ENCODE measurements at places on chromosomes 1 and 21.

DNA sequence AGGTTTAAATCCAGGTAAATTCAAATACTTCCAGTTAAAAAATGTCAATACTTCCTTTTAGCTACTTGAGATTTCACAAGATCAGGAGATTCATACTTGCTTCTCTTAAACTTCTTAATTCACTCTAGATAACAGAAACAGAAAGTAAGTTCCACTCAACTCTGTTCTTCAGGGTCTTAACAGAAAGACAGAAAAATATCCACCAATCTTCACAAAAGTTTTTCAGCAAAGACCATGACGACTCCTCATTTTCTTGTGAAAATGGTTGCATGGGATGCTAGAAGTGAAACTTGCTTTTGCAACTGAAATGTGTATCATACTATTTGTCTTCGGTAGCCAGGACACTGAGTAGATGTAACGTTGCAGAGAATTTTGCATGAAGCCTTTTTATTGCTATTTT, 12.3 kb upstream of the LRRC8C start:
- DNase-seq, result no peak

DNA sequence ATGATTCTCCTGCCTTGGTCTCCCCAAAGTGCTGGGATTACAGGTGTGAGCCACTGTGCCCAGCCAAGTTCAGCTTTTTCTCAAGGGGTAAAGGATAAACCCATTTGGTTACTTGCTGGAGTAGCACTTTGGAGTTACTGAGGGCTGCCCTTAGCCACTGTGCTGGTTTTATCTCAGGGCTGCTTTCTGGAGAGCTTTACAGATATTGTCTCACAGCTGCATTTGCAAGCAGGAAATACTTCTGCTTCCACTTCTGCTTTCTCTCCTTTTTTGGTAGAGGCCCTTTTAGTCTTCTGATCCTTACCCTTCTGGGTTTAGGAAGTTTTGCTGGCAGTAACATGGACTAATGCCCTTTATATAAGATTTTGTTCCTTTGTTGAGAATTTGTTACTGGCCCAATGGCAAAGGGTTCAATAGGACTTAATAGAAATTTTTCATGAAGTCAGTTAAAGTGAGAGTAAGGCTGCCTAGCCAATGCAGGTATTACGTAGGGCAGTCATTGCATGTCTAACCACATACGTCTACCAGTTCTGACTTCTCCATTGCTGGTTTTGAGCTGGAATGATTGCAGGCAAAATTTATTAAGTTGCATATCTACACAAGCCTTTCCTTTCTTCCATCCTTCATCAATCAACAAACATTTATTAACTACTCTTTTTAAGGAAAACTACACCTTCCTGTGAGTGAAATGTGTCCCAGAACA, 24.4 kb downstream of the CAP1 start:
- no peak for DNase-seq

DNA sequence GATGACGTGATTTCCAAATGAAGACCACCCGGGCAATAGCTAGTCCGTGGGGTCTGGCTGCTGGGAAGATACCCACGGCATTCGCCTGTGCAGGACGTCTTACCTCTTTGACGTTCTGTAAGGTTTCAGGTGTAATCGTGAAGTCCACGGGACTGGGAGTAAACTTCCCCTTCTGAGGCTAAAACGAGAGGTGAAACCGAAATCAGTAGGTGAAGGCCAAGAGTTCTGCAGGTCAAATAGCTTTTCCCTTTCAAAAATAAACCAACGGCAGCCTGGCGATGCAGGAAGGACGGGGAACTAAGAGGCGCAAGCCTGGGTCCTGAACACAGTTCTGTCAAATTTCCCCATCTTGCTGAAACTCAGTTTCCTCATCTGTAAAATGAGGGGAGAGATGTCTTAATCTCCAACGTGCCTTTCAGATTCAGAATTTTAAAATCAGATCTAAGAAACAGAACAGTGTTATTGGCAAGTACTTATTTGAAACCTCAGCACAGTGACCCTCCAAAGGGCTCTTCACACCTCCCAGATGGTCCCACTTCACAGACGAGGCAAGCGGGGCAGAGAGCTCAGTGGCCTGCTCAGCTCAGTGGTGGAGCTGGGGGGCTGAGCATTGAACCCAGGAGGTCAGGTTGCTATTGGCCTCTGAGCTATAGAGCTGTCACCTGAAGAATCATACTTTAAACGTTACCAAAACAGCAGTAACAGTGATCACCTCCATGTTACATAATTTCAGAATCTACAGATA, 34.7 kb downstream of the VPS26C start:
- DNase-seq, result no peak

DNA sequence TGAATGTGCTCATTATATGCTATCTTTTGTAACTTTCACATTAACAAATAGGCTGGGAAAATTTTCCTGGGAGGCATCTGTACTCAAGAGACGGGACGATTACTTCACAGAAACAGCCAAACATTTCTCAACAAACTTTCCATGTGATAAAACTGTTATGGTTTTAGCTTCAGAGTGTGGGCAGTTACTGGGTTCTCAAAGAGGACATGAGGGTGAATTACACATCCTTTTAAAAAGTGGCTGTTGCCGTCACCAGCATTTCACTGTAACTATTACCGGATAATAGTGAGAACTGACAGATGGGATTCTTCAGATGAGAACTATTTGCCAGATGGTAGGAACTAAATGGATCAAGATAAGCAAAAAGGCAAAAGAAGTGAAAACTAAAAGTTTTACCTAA, 109.1 kb downstream of the APP start:
- no peak for DNase-seq

DNA sequence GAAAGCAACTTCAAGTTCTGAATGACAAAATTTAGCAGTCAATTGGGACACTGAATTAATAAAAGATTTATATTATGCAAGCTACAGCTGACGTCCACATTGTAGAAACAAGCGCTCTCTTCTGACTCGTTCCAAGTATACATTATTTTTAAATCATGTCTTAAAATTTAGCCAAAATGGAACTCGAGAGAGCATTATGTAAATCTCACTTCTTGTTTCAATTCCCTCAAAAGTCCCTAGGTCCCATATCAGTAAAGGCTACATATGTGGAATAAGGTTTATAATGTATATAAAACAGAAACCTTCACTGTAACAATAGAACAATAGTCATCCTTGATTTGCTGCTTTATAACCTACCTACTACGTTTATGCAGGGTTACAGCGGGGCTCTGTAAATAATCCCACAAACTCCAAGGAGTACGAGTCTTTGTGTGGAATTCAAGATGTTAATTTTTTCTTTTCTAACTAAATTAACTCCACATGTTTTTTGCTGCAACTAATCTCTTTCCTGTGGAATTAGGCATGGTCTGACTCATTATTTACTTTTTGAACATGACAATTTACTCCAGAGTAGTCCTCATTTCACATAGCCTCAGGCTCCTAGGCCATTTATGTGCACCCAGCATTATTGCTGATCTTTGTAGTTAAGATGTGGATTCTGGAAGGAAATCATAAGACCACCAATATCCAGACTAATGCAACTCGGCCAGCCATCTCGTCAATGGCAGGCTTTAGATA, 785.1 kb downstream of the LTN1 start:
- no peak for DNase-seq

GRCh38 chr1:150192012-150192411, 42.3 kb downstream of the PLEKHO1 start:
- DNase-seq, result no peak

- DNase-seq, result no peak
Measured at GRCh38 chr1:224615861-224616755, at the start of gene CNIH3. TSS of gene CNIH3 (plus strand) at chr1:224616317. CDS start at chr1:224617175, 858 bp downstream.

DNA sequence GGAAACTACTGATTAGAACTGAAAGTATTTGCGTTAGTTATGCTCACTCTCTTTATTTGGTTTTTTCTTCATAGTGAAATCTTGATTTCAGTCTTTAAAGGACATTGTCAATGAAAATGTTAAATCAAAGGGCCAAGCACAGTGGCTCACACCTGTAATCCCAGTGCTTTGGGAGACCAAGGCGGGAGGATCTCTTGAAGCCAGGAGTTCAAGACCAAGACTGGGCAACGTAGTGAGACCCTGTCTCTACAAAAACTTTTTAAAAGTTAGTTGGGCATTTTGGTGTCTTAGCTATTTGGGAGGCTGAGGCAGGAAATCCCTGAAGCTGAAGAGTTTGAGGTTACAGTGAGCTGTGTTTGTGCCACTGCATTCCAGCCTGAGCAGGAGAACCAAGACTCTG, 13.6 kb downstream of the RLF start:
- DNase-seq, result no peak

- DNase-seq, result no peak
Measured at GRCh38 chr21:45017039-45017960, 57.1 kb upstream of the ADARB1 start.

GRCh38 chr1:213070406-213070805, 19.4 kb downstream of the RPS6KC1 start:
- DNase-seq, result no peak

GRCh38 chr21:42236014-42236413, 17.1 kb downstream of the ABCG1 start:
- no peak for DNase-seq

- DNase-seq, result no peak
Measured at GRCh38 chr1:113615425-113615824, 143.9 kb downstream of the PHTF1 start.

- no peak for DNase-seq
Measured at GRCh38 chr1:17118706-17119075, 560 bp downstream of the PADI2 start.

DNA sequence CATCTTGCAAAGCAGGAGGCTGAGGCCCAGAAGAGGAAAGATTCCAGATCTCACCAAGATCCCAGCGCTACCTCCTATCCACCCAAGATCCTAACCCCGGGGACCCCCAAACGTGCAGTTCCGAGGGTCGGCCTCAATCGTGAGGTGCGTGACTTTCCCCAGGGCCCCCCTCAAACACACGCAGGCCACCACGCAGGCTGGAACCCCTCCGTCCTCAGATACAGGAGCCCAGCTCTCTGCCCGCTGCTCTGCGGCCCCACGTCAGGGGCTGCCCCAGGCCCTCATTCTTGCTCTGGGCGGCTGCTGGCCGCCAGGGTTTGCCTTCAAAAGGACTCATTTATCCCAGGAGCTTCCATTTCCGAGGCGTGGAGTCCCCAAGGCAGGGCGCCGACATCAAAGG, 39.9 kb downstream of the KRTAP10-1 start:
- DNase-seq, result no peak

DNA sequence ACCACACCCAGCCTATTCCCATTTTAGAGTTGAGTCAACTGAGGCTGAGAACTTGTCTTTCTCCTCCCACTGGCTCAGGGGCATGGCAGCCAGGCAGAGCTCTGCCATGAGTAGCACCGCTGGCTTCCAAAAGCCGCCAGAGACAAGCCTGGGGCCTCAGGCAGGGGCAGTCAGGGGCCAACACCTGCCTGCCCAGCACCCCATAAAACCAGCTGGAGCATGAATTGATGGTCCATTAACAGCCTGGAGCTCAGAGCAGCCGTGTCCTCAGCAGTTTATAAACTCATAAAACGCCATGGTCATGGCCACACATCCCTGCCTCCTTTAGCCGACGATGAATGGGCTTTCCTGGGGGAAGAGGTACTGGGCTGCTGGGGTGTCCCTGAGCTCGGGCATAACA, 50.6 kb upstream of the PAX7 start:
- no peak for DNase-seq

- no peak for DNase-seq
Measured at GRCh38 chr21:27149034-27149433, 182.1 kb upstream of the ADAMTS5 start.

GRCh38 chr1:71583756-71584155, 502.9 kb upstream of the ZRANB2 start:
- no peak for DNase-seq

- DNase-seq, result no peak
Measured at GRCh38 chr1:106962591-106962990, 93.9 kb upstream of the PRMT6 start.

- no peak for DNase-seq
Measured at GRCh38 chr1:150126811-150127210, 22.9 kb upstream of the PLEKHO1 start.

- DNase-seq, result no peak
Measured at GRCh38 chr21:38773099-38774061, 32.3 kb upstream of the ETS2 start.

GRCh38 chr1:178500091-178500770, 3.5 kb upstream of the CLEC20A start:
- DNase-seq, result no peak

GRCh38 chr1:178733972-178734371, 8.9 kb downstream of the RALGPS2 start:
- DNase-seq, result no peak

- no peak for DNase-seq
Measured at GRCh38 chr1:201054091-201054543, 30.6 kb upstream of the KIF21B start.

DNA sequence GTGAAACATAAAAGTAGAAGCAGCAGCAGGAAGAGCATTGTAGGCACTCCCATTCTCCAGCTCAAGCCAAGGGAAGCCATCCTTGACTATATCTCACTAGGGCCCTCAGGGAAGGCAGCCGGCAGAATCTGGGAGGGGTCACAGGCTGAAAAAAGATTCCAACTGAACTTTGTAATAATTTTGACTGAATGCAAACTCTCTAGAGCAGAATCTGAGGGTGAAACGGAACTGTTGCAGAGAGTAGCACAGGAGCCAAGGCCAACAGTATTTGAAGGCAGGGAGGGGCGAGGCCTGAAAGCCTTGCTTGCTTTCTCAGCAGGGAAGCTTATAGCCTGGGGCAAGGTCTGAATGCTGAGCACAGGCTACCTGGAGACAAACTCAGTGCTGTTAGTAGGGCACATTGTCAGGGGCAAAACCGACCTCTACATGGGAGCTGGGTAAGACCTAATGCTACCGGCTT, 180.6 kb downstream of the COL24A1 start:
- DNase-seq, result peak; percentile 15

DNA sequence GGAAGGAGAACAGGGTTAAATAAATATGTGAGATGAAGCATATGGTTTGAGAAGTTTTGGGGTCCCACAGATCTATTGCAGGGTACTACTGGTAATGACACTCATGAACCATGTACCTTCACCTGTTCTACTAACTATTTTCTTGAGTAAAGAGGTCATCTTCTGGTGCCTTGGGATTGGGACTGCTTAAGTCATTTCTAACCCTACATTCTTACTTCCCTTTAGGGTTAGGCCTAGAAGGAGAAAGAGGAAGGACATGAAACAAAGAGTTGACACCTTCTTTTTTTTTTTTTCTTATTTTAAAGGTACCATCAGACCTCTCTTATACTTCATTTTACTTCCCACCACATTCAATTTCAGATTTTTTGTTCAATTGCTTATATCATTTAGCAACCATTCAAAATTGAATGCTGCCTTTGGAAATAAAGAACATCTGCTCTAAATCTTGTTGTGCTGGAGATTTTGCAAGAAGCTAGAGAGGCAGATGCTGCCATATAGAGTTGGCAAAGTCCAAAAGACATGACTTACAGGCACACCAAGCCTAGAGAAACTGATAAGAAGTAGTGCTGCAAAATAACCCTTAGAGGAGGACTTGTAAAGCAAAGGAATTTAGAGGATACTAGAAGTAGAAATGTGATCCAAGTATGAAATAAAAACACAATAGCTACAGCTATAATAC, 374.4 kb upstream of the ST6GALNAC5 start:
- DNase-seq, result no peak

- DNase-seq, result no peak
Measured at GRCh38 chr1:222923506-222923905, 108.7 kb downstream of the DISP1 start.
